ENCODE measurements at places on chromosomes 7 and 10.

DNA sequence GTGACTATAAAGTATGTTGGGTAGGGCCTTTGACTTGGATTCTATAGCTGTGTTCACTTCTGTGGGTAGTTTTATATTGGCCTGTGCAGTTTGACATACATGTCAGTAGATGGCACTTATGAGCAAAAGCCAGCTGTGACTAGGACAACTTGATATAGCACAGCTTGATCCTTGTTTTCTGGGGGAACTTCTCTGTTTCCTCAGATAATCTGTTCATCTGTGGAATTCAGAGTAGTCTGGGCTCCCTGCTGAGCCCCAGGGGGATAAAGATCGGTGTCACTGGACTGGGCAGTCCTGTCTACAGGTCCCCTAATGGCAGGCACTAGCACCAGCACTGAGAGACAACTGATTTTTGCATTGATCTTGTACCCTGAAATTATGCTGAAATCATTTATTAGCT lies 25.4 kb downstream of the CYP2C9 start:
- no peaks in the 10 kb centered on the region for H3K27me3 ChIP-seq
- H3K36me3 ChIP-seq, result no peaks in the 10 kb centered on the region
- H3K4me1 ChIP-seq, result no peaks in the 10 kb centered on the region

- H3K4me3 ChIP-seq, result no peak overlapping the region
- H3K36me3 ChIP-seq, result no peaks in the 10 kb centered on the region
- no peak for DNase-seq
- no peak overlapping the region for H3K27ac ChIP-seq
- no peaks in the 10 kb centered on the region for H3K4me1 ChIP-seq
These were observed 99.0 kb downstream of the GNAT3 start for GRCh38 chr7:80412842-80413241.

DNA sequence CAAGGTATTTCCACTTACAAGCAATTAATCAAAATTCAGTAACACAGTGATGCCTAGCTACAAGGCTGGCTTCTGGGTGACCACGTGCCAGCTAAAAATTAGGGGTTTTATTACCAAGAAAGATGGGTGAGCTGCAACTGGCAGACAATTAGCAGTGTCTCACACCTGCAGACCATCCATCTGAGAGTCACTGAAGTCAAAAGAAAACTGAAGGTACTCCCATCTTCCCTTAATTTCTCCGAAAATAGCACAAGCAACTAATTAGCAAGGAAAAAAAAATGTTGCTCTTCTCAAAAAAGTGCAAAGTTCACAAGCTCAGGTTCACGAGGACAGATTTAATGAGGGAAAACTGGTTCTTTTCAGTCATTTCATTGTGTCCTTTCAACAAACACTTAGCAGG lies 28.4 kb downstream of the RSU1 start:
- no peak overlapping the region for H3K4me3 ChIP-seq
- peak overlapping the region; percentile 90 for H3K27ac ChIP-seq
- DNase-seq, result no peak
- peaks cover 65% of the 10 kb centered on the region for H3K36me3 ChIP-seq
- H3K4me1 ChIP-seq, result peaks cover 26% of the 10 kb centered on the region

GRCh38 chr10:87646935-87647334 lies 12.7 kb upstream of the PAPSS2 start:
- no peaks in the 10 kb centered on the region for H3K27me3 ChIP-seq
- DNase-seq, result no peak
- H3K4me3 ChIP-seq, result no peak overlapping the region
- H3K36me3 ChIP-seq, result no peaks in the 10 kb centered on the region

GRCh38 chr10:22315455-22316285 lies 518 bp upstream of the COMMD3 start:
- H3K27me3 ChIP-seq, result peaks cover 27% of the 10 kb centered on the region
- H3K27ac ChIP-seq, result peak overlapping the region; percentile 89
- peak overlapping the region; percentile 90 for H3K4me3 ChIP-seq
